ENCODE measurements at places on chromosomes 2 and 18. TPM values are rescaled to one million over a fixed set of nuclear protein-coding genes. Genes with fewer than 3 reads are reported as not detected.

GRCh38 chr2:162521871-162522650, 178.1 kb downstream of the GCA start:
- no peak for DNase-seq

GRCh38 chr2:235330775-235331451, 162.9 kb upstream of the AGAP1 start:
- no peak for DNase-seq

- no peak for DNase-seq
Measured at GRCh38 chr2:197782126-197782525, 3.0 kb downstream of the BOLL start.

DNA sequence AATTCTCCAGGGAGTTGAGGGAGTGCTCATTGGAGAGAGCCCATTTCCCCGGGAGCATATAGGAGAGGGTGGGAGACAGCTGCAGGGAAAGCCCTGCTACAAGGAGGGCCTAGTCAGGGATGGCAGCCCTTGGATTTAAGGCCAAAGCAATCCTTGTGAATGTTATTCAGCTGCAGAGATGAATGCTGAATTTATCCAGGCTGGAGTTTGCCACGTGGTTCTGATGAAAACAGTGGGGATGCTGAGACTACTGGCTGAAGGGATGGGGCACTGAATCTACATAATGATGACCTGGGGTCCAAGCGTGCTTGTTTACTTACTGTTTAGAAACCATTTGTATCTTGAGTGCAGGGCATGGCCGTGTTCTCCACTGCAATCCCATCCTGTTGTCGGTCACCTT, 35.6 kb upstream of the RNF149 start:
- DNase-seq: no peak

DNA sequence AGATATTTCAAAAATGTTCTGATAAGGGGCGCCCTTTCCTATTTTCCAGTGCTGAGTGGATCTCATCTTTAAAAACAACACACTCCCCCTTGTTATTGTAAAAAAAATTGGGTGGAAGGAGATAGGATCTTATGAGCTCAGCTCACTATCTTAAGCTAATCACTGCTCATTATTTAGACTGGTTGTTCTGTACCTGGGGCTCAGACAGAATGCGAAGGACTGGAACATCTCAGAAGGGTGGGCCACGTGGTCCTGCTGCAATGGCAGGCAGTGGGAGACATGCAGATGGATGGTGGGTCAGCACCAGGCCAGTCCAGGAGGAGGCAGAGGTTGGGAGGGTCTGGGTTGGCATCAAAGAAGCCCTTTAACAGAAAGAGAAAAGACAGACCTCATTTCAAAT, 48.3 kb upstream of the GPR155 start:
- no peak for DNase-seq

GRCh38 chr2:230225486-230225885, at the start of gene SP140:
Gene SP140 (plus strand): TSS chr2:230225736. CDS start chr2:230225845, 109 bp downstream.
- no peak for DNase-seq

PRKAG3 gene
- not detected for total RNA-seq

NR4A2 gene
- 0.20 TPM for total RNA-seq
